ENCODE measurements at places on chromosomes 3 and 15. TPM values are rescaled to one million over a fixed set of nuclear protein-coding genes. Genes with fewer than 3 reads are reported as not detected.
A peak's percentile ranks its signal among the peaks of the same experiment; 100 is the strongest.

DNA sequence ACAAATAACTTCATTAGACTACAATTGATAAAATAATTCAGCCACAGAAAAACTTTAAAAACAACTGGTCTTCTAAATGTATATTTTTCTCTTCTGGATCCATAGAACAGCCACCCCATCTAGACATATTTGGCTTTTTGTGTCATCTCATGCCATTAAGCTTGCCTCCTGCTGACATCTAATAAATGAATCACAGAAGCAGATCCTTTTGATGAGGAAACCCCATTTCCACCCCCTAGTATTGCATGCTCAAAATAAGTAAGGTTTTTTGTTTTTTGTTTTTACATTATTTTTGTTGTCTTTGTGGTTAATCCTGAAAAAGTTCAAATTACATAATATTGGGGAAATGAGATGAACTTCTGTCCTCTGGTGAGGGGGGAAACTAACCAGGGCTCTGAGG, 94.8 kb downstream of the DUT start:
- DNase-seq: no peak

Gene RUBCN
- polyA plus RNA-seq: 11.9 TPM

Gene LSMEM2
- polyA plus RNA-seq: 0.49 TPM

- DNase-seq: peak; percentile 70
These were observed 2.2 kb upstream of the FBLN2 start for GRCh38 chr3:13546667-13547171.

Gene DNAH12
- polyA plus RNA-seq: 3.3 TPM

GRCh38 chr3:126125781-126126251, 41.9 kb upstream of the SLC41A3 start:
- DNase-seq: no peak

DNA sequence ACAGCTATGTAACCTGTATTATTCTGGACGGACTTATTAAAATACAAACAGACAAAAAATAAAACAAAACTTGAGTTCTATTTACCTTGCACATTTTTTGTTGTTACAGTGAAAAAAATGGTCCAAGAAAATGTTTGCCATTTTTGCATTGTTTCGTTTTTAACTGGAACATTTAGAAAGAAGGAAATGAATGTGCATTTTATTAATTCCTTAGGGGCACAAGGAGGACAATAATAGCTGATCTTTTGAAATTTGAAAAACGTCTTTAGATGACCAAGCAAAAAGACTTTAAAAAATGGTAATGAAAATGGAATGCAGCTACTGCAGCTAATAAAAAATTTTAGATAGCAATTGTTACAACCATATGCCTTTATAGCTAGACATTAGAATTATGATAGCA, 17.1 kb downstream of the LMOD3 start:
- DNase-seq: no peak

DNA sequence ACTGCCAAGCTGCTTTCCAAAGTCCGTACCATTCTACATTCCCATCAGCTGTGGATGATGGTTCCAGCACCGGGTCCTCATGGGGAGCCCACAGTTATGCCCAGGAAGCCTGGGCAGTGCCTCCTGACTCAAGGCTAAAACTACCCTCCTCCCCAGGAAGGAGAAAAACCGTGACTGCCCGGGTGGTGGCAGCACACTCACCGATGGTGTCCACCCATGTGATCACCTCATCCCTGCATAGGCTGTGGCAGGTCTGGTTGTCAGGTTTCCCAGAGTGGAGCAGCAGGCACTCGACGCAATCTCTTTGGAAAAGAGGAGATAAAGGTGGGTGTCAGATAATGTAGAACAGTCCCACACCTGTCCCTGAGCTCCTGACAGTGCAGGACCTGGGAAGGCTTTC, 38.6 kb downstream of the UMPS start:
- DNase-seq: no peak

DNA sequence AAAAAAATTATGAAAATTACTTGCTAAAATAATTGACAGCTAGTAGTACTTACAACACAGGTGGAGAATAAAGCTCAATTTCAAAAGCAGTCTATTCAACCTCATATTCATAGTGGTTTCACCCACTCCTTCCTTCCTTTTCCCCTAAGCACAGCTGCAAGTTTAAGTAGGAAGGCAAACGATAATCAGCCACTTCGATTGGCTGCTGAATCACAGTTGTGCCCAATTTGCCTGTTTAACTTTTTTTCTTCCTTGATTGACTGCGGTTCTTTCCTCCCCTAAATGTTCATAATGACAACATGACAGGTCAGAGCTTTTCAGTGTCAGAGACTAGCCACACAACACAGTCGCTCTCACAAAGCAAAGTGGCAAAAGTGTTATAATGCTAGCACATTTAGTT, 468.0 kb upstream of the GBE1 start:
- DNase-seq: no peak

DNA sequence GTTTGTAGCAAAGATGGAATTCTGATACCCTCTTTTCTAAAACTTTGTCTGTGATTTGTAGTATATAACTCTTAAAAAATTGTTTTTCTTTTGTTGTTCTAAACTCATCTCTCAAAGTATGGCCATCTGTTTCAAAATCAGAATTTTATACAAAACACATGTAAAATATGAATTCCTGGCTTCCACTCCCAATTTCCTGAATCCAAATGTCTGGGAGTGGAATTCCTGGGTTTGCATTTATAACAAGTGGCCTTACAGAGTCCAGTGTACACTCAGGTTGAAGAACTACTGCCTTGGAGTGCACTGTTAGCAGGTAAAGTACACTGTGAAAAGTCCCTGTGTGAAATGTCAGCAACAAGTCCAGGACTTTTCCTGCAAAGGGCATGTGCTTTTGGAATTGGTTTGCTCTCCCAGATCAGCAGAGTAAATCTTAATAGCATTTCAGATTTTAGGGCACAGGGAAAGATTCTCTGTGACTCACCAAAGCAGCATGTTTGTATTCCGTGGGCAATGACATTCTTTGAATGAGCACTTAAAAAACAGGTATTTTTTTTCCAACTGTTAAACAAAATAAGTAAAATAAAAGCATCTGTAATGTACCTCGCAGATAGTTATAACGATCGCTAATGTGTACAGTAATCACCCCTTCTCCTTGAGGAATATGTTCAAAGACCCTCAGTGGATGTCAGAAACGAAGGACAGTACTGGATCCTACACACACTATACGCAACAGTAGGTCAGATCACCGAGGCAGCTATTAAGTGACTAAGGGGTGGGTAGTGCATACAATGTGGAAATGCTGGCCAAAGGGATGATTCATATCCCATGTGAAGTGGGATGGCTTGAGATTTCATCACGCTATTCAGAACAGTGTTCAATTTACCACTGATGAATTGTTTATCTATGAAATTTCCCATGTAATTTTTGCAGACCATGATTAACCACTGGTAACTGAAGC, 2.0 kb upstream of the CLDN16 start:
- DNase-seq: peak; percentile 6

Gene CD200R1L
- polyA plus RNA-seq: not detected
